ENCODE measurements at places on chromosomes 1 and 21.

DNA sequence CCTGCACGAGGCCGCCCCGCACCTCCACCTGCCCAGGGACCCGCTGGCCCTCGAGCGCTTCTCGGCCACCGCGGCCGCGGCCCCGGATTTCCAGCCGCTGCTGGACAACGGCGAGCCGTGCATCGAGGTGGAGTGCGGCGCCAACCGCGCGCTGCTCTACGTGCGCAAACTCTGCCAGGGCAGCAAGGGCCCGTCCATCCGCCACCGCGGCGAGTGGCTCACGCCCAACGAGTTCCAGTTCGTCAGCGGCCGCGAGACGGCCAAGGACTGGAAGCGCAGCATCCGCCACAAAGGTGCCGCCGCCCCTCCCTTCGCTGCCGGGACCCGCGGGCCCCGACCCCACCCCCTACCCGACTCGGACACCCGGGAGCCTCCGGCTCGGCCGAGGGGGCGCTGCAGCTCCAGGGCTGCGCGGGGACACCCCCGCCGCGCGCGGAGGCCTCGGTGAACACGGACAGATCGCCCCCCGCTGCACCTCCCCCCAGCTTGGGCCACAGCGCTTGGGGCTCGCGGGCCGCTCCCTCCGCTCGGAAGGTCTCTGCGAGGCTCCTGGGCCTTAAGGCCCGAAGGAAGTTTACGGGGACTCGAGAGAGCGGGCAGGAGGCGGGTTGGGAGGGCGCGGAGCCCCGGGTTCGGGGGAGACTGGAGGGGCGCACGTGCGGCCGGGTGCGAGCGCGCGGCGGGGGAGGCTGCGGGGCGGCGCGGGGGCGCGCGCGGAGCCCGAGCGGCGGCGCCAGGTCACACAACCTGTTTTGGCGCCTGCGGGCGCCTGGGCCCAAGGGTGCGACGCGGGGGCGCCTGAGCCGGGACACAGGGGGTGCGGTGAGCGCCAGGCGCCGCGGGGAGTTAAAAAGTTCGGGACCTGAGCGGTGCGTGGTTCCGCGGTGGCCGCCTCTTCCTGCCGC lies 1.2 kb downstream of the SAMD11 start:
- DNase-seq: peak; percentile 67

GRCh38 chr1:119865627-119866026 lies 30.7 kb downstream of the ADAM30 start:
- peak; percentile 69 for DNase-seq

GRCh38 chr1:171784784-171785183 lies 3.3 kb downstream of the METTL13 start:
- DNase-seq: no peak

- no peak for DNase-seq
Observed at GRCh38 chr1:74317663-74318062, 82.5 kb downstream of the TNNI3K start.

- no peak for DNase-seq
Observed at GRCh38 chr1:182629499-182630096, 25.4 kb upstream of the RGS16 start.

DNA sequence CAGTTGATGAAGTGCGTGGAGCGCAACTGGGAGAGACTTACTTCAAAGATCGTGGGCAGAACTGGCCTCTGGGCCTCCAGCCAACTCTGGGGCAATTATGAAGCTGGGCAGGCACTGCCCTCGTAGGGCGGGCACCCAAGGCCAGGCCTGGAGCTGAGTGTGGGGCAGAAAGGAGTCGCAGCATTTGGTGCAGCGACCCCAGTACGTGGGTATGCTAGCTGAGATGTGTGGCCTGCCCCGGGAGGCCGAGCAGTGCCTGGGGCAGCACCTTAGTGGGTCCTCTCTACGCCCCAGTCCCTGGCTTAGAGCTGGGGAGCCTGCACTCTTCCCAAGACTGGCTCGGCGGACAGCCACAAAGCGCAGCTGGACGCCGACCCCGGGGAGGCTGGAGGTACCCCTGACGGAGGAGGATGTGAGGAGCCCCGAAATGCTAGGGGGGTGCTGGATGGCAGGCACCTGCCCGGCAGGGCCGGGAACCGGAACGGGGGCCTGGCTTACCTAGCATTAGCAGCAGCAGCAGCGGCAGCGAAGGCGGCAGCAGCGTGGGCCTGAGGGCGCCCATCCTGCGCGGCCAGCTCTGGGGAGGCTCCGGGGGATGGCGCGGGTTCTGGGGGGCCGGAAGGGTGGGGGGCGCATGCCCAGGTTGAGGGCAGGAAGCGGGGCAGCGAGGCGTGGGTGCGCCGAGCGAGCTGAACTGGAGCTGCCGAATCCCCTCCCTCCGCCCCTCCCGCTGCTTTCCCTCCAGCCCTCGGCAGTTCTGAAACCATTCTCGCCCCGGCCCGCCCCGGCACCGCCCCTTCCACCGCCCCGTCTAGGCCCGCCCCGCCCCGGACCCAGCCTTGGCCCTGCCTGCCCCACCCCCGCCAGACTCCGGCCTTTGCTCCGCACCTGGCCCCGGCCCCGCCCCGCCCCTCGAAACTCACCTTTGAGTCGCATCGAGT lies at the start of gene IGSF8:
Gene IGSF8, minus strand, starts transcription at position 709 of the 941 bp plus-strand sequence. Its CDS starts 147 bp downstream, at position 562.
- peak; percentile 93 for DNase-seq

- DNase-seq: no peak
Observed at GRCh38 chr1:244197851-244198375, 146.8 kb downstream of the ZBTB18 start.

- peak; percentile 76 for DNase-seq
Observed at GRCh38 chr21:38258521-38259485, 2.0 kb downstream of the KCNJ15 start.

DNA sequence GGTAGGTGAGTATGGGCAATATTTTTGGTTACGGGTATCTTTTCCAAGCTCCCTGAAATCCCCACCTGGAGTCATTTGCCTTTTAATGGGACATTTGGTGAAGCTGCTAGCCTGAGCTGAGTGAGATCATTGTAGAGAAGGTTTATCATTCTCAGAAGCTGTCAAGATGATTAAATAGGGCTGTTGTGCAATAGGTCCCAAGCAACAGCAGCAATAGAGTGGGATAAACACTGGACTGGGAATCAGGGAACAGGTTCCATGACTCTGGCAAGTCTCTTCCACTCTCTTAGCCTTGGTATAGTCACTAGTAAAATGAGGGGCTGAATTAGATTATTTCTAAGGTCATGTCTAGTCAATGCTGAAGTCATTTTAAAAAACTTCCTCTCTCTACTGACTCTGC lies 30.3 kb upstream of the FAM78B start:
- DNase-seq: no peak

GRCh38 chr1:116537898-116538297 lies 32.9 kb downstream of the CD58 start:
- DNase-seq: no peak

DNA sequence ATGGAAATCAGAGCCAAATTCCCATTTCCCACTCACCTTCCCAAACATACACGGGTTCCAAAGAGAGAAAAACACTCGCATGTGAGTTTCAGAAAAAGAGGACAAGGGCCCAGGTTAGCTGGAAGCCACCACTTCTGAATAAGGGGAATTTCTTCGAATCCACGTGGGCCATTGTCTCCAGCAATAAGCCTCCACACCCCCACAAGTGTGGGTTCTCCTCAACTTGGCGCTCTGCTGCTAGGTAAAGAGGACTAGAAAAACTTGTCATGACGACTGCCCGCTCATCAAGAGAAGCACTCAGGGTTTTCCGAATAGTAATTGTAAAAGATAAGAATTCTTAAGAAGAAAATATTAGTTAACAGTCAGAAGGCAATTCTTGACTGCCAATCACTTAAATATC lies 30.6 kb downstream of the PRDM15 start:
- DNase-seq: no peak

- no peak for DNase-seq
Observed at GRCh38 chr1:109530457-109531087, 9.1 kb upstream of the GPR61 start.

- no peak for DNase-seq
Observed at GRCh38 chr1:36068866-36069265, 15.0 kb upstream of the TEKT2 start.

DNA sequence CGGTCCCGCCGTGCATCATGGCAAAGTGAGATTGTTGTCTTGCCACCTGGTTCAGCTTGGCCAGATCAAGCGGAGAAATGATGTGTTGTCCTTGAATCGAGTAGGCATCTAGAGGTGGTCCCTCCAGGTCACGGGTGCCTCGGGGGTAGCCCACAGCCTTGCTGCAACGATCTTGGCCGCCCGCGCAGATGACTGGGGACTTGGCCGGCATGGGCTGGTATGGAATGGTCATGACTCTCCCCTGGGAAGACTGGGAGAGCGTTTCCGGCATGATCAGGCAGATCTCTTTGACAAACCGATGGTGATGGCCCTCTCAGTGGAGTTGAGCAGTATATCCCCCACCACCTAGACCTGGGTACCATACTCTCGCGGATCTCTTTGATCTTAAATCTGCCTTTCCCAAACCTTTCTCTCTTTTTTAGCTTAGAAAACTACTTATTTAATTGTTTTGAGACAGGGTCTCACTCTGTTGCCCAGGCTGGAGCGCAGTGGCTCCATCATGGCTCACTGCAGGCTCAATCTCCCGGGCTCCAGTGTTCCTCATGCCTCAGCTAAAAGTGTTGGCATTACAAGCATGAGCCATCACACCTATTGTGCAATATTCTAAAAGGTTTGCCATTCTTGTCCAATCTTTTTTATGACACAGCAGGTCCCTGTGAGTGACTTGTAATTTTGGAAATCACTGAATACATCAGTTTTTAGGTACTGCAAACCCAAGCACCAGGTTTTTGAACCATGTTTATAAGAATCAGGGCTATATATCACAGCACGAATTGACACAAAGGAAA lies 9.4 kb upstream of the ELAPOR1 start:
- peak; percentile 9 for DNase-seq

DNA sequence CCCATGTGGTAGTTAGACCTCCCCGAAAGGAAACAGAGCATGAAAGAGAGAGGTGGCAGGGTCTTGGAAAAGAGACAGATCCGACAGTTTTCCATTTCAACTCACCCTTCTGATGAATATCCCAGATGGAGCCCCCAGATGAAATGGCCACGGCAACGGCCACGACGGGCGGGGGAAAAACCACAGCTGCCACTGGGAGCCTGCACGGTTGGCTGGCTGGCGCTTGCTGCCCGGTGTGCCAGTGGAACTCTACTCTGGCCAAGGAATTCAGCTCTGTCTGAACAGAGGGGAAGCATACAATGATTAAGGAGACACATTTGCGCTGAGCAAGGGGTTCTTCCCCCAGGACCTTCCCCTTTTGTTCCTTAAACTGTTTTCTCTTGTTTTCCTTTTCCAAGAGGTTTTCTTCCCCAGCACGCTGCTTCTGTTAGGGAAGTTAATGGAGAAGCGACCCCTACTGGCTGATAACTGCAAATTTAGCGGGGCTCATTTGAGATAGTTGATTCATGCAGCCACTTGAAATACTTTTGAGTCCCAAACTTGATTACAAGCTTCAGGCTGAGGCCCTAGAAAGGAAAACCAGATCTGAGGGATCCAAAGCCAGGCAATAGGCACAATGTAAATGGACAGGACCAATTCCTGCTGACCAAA lies 1122.5 kb downstream of the NCAM2 start:
- DNase-seq: peak; percentile 32

DNA sequence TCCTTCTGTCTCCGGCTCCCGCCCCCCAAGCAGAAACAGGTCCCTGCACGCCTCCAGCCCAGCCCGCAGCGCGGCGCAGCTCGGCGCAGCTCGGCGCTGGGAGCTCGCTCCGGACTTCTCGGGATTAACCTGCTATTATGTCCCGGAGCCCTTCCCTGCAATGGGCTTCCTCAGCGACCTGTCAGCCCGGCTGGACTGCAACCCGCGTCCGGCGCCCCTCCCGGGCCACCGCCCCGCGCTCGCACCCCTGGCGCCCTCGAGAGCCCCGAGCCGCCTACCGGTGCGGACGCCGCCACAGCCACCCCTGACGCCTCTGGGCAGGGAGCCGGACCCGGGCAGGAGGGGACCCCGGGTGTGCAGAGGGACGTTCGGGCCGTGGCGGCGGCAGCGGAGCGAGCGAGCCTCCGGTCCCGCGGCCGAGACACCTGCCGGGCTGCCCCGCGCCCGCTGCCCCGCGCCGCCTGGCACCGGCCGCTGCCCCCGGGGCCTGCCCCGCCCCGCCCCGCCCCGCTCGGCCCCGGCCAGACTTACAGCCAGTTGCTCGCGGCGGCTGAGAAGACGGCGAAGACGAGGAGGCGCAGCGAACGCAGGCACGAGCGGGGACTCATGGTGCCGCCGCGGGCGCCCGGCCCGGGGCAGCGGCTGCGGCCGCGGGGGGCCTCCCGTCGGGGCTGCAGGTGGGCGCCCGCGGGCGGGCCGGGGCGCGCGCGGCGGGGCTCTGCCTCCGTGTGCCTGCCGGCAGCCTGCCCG lies 407 bp downstream of the WNT4 start:
- peak; percentile 56 for DNase-seq

- DNase-seq: no peak
Observed at GRCh38 chr21:35410123-35410522, 361.0 kb upstream of the RUNX1 start.

GRCh38 chr1:16175610-16176553 lies 20.0 kb upstream of the EPHA2 start:
- peak; percentile 97 for DNase-seq

- DNase-seq: no peak
Observed at GRCh38 chr1:196205882-196206281, 402.4 kb downstream of the KCNT2 start.

- peak; percentile 79 for DNase-seq
Observed at GRCh38 chr1:178908358-178908757, 37.5 kb upstream of the ANGPTL1 start.

DNA sequence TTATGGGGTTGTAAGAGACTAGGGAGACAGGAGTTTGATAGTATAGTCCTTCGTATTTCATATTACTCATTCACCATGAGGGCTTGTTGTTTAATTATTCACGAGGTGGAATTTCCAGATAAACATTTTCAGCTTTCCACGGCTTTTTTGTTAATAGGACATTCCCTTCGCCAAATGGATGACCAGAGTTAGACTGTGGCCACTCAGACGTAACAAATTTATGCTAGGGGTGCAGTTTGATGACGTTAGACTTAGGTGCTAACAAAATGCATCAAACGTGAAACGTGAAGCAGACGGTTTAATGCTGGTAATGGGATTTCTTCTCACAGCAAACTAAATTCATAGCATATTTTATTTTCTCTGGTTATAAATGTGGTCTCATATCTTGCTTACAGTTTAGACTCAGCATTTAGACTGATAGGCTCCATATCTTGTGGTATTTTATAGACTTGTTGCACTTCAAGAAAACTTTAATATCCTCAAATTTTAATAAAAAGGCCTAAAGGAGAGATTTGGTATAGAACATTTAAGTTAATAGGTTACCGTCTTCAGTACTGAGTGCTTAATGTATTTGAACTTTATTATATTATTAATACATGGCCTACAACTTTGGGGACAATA lies 2.3 kb downstream of the DHX9 start:
- DNase-seq: peak; percentile 32

GRCh38 chr1:225493591-225494246 lies 65.9 kb upstream of the LBR start:
- no peak for DNase-seq

DNA sequence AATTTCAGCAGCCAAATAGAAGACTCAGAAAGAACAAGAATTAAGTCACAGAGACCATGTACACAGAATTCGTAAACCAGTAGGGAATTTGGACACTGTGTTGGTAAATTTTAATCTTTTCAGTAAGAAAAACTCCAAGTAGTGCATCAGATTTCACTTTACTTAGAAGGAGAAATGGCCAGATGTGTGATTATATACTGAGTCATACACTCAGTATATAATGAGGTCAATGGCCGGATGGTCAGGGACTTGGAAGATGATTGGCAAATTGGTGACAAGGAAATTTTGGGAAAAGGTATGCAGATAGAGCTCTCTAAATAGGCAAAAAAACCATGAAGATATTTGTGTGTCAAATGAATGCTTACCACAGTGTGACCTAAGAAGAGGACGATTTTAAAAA lies 399.8 kb upstream of the LRRC7 start:
- no peak for DNase-seq

- DNase-seq: no peak
Observed at GRCh38 chr1:44016041-44016889, 15.0 kb downstream of the SLC6A9 start.

GRCh38 chr1:211610779-211611556 lies 32.0 kb upstream of the SLC30A1 start:
- no peak for DNase-seq
